ENCODE measurements at places on chromosomes 1 and 21. TPM values are rescaled to one million over a fixed set of nuclear protein-coding genes. Genes with fewer than 3 reads are reported as not detected.

C1orf116 gene
- total RNA-seq: 0.30 TPM

KCNE2 gene
- total RNA-seq: not detected

SOX13 gene
- total RNA-seq: 27.3 TPM

PTCH2 gene
- 1.8 TPM for total RNA-seq

HLX gene
- 0.93 TPM for total RNA-seq

Measured in natural killer cell (primary cell).